Sigmoid colon (tissue), 7 donors: ENCODE measurements at places on chromosomes 6 and 20. TPM values are rescaled to one million over a fixed set of nuclear protein-coding genes. Genes with fewer than 3 reads are reported as not detected.
A peak's percentile ranks its signal among the peaks of the same experiment; 100 is the strongest.

DNA sequence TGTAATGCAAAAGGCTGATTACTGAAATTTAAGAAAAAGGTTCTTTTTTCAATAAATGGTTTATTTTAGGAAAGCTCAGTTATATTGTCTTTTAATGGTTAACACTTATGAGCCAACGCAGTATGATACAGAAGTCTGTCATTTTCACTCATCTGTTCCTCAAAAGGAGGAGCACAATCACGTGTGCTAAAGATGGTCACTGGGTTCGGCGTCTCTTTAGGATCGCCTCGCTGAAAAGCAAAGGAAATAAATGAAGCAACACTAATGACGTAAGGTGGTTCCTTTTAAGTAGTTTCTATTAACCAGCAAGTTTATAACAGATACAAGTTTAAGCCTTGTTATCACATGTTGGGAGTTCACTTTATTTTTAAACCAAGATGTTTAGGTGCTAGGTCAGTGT lies 125.7 kb downstream of the MAP3K4 start:
- DNase-seq: no peak

DNA sequence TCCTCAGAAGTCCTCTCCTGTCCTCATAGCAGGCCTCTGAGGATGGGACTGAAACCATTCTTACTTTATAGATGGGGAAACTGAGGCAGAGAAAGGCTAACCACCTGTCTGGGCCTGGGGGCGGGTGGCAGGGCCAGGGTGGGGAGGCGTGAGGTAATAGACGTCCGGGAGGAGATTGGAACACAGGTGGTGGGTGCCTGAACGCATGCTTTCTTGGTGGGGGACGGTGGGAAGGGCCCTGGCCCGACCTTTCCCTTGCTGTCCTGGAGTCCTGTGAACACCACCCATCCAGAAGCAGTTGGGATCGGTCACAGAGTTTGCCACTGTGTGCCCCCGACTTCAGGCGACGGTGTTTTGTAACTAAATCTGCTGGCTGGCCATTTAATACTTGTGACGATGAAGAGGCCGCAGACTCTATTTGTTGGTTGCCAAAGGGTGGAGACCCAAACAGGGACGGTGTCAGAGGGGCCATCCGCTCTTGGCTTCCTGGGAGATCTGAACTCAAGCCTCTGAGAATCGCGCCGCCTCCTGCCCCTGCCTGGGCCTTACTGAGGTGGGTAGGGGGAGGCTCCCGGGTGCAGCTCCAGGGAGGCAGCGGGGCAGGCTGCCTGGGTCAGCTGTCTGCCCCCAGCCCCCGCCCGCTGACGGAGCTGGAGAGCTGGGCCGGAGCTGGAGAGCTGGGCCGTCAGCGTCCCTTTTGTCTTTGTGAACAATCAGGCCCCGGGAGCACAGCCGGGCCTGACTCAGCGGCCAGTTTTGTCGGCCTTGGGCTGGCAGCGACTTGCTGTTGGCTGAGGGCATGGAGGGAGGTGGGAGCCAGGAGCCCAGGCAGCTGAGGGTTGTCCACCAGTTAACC lies 4.1 kb downstream of the RBM38 start:
- DNase-seq: peak; percentile 93

TMEM200A gene
- 6.3 TPM for polyA plus RNA-seq

DNA sequence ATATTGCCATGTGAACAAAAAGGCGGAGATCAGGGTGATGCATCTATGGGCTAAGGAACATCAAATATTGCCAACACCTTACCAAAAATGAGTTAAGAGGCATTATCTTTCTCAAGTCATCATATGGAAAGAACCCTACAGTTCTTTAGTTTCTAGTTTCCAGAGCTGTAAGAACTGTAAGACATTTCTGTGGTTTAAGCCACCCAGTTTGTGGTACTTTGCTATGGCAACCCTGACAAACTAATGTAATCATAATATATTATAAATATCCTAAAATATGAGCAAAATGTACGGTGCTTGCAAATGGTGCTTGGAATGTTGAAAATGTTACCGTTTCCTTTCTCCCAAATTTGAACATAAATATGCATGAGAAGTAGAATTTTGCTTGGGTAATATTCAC lies 349.6 kb downstream of the PHF3 start:
- no peak for DNase-seq

VSX1 gene
- 0.03 TPM for polyA plus RNA-seq

VGLL2 gene
- not detected for polyA plus RNA-seq

DNA sequence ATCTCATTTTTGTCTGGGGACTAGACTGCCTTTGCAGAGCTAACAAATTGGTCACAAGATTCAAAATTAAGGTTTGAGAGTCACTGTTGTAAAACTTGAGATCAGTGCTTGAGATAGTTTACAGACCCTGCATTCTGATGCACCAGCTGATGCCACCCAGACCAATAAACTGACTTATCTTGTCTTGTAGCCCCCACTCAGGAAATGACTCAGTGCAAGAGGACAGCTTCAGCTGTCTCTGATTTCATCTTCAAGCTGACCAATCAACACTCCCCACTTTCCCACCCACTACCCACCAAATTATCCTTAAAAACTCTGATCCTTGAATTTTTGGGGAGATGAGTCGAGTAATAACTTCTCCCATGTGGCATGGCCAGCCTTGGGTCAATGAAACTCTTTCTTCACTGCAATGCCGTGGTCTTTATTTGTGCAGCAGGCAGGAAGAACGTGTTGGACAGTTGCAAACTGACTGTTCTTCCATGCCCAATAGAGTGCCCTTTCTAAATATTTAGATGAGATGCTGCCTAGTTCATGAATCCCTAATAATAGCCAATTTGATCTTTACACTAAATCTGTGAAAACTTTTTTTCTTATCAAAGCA lies 48.3 kb upstream of the PROKR2 start:
- no peak for DNase-seq

- no peak for DNase-seq
Observed at GRCh38 chr6:108811490-108811889, 36.7 kb upstream of the ARMC2 start.

DNA sequence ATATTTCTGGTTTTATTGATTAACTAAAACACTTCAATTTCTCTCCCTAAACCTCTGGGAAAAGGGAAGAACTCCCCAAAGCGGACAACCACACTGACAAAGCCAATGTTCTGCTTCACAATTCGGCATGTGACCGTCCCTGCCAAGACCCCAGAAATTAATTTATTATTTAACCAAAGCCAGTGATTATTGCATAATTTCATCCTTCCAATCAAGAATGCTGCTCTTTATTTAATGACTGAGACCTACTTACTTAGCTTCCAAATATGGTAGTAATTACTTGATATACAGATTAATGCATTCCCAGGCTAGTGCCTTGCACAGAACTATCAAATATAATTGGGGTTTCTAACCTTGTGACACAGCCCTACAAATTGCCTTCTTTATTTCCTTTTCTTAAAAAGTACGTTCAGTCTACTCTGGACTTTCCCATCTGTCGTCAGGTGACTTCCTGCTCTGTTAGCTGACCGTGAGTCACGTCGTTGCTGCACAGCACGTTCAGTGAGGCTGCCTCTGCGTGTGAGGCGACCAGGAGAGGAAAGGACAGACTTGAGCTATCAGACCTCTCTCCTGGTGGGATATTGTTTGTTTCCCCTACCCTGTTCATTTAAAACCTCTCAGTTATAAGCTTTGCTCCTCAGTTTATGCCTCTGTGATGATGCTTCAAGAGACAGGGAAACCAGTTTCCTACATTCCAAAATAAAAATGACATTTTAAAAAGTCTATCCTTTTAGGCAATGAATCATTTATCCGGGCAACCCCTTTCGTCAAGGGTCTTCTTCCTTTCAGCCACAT lies 55.7 kb upstream of the TNFAIP3 start:
- peak; percentile 88 for DNase-seq

DNA sequence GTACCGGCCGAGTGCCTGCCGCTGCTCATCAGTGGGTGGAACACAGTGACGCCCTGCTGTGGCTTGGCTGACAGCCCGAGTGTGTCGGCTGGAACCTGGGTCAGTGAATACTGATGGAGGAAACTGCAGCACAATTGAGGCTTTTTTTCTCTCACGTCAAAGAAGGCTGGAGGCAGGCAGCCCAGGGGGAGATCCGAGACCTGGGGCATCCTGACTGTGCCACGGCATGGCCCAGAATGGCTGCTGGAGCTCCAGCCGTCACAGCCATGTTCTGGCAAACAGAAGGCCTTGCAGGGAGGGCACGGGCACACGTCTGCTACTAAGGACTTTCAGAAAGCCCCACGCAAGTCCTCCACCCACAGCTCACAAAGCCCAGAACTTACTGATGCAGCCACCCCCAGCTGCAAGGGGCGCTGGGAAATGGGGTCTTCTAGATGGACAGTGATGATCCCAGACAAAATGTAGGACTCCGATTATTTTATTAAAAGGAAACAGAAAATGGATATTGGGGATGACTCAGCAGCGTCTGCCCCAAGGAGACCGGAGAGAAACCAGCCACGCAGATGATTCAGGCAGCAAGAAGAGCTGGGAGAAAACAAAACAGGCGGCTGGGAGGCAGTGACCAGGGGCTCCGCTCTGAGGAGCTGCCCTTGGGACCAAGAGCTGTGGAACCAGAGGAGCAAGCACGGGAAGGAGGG lies 140.0 kb downstream of the TAF4 start:
- no peak for DNase-seq

VSTM2L gene
- polyA plus RNA-seq: not detected

DNA sequence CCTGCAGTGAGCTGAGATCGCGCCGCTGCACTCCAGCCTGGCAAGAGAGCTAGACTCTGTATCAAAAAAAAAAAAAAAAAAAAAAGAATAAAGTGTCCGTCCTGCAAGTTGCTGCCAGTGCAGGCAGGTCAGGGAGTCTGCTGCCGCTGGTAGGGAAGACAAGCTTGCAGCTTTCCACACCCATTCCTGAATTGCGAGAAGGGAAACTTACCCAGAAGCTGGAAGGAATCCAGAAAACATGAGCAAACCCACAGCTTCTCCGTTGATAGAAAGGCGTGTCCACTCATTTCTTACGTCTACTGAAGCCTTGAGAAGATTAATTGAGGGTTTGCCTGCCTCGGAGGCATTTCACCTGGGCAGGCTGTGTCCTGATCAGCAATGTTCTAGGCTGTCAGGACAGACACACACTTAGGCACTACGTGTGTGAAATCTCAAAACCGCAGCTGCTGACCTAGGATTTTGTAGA lies 61.6 kb upstream of the DSP start:
- DNase-seq: no peak

DNA sequence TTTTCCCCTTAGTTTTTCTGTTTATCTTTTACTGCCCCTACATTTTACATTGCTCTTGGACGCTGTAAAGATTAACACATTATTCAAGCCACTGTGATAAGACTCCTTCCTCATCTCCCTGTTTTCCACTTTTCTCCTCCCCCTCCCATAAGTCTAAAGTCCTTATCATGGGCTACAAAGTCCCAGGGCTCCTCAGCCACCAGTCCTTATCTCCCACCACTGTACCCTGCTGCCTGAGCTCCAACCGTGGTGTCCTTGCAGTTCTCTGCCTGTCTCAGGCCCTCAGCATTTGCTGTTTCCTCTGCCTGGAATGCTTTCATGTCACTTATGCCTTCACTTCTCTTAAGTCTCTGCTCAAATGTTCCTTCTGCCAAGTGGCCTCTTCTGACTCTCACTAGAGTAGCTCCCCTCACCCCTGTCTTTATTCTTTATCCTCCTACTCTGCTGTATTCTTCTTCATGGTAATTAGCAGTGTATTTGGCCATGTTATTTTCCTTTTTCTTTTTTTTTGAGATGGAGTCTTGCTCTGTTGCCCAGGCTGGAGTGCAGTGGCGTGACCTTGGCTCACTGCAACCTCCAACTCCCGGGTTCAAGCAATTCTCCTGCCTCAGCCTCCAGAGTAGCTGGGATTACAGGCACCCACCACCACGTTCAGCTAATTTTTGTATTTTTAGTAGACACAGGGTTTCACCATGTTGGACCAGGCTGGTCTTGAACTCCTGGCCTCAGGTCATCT lies 10.8 kb upstream of the LATS1 start:
- no peak for DNase-seq

GRCh38 chr20:59139998-59140397 lies 23.6 kb upstream of the ZNF831 start:
- no peak for DNase-seq

RRAGD gene
- 2.8 TPM for polyA plus RNA-seq

STX11 gene
- polyA plus RNA-seq: 3.5 TPM

GRCh38 chr20:57548177-57549058 lies 12.5 kb upstream of the PCK1 start:
- peak; percentile 56 for DNase-seq

DNA sequence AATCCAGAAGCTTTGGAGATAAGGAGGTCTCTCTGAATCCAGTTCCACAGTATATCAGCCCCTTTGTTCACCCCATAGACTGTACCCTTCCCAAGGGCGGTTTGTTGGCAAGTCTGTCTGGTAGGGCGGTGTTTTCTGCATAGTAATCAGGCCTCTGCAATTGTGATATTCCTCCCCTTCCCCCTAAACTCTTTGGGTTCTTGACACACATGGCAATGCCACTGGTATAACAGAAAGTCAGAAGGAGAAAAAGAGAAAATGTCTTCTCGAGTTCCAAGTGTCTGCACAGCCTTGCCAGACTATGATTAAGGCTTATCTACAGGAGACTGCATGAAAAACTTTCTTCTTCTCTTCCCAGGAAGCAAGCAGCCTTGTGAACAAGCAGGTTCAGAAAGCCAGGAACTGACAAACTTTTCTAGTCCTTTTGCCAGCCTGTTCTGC lies 45.6 kb downstream of the FOXO3 start:
- no peak for DNase-seq

- DNase-seq: no peak
Observed at GRCh38 chr6:93785694-93786030, 366.3 kb upstream of the EPHA7 start.

GRCh38 chr6:118685823-118686449 lies 34.5 kb upstream of the CEP85L start:
- no peak for DNase-seq

PRR18 gene
- polyA plus RNA-seq: not detected

- DNase-seq: no peak
Observed at GRCh38 chr6:33828452-33828763, 24.6 kb upstream of the MLN start.

DNA sequence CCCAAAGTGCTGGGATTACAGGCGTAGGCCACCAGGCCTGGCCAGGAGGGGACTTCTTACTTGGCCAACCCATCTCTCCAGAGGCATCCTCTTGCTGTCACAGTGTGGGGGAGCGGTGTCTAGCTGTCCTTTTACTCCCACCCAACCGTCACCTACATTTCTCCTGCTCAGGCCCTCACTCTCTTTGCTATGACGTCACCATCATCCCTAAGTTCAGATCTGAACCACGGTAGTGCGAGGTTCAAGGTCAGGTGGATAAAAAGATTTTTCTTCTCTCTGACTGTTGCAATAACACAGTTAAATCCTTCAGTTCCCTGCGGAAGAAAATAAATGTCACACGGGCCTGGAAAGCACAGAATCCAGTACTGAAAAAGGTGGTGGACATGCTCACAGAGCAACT lies 7.3 kb upstream of the RAET1L start:
- no peak for DNase-seq

EYS gene
- polyA plus RNA-seq: 0.46 TPM

RSPH9 gene
- 0.46 TPM for polyA plus RNA-seq
